NCI-H2029 (cell line): ENCODE measurements at places on chromosomes 6 and 20.
A peak's percentile ranks its signal among the peaks of the same experiment; 100 is the strongest.

DNA sequence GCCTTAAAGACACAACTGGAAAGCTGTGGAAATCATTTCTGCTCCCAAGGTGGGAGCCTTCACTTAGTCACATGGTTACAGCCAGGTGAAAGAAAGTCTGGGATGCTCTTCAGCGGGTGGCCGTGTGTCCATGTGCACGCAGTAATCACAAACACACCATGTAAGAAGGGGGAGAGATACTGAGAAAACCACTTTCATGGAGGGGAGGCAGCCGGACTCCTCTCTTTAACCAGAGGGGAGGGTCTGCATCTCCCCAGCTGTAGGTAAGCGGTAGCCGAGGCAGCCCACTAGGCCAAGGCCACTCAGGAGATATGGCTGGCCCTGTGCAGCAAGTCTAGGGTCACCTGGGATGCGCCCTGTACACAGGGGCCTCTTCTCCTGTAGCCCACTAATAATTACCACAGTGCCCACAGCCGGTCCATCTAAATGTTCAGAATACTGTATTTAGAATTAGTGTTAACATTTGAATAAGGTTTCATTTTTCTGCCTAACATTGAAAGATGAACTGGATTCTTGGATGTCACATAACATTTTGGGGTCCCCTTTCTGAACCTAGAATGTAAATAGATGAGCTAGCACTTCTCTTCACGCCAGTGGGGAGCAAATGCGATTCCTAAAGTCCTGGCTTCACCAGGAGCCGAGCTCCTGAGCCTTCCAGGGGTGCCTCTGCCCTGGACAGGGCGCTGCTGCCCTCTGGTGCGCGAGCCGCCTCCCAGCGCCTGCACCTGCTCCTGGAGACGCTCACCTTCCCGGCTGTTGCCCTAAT lies 15.9 kb downstream of the GPR31 start:
- peak; percentile 45 for DNase-seq

- DNase-seq = no peak
Observed at GRCh38 chr6:170221753-170222400, 69.0 kb downstream of the DLL1 start.

DNA sequence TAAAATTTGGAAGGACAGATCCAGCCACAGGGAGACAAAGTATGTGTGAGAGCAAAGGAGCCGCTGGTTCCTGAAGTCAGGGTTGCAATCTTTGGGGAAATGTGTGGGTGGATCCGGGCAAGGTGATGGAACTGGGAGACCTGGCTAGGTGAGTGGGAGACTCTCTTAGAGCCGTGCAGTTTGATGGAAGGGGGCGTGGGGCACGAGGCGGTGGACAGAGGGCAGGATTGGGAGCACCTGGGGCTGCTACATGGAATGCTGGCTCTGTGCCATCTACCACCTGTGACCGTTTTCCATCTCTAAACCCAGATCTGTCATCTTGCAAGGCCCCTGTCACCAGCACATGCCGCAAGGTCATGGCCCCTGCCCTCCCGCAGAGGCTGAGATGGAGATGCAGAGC lies 268.4 kb downstream of the SMOC2 start:
- DNase-seq = no peak

DNA sequence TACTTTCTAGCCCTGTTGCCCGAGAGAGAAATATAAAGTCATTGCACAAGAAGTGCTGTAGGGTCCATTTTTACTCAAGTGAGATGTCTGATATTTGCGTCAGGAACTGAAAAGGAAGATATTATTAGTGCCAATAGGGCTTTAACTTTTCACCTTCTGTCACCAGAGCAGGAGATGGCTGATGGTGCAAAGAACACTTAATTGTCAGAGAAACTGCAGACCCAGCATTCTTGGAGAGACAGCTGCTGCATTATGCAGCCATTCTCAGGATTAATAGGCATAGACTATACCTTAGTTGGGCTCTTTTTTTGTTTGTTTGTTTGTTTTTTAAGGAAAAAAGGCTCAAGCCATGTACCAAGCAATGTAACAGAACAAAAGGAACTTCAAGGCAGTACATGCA lies 179.4 kb downstream of the RPS12 start:
- DNase-seq = no peak

- DNase-seq = no peak
Observed at GRCh38 chr6:116507324-116507723, 4.1 kb upstream of the CALHM5 start.

GRCh38 chr6:170575250-170575649 lies 9.2 kb downstream of the PDCD2 start:
- DNase-seq = no peak

DNA sequence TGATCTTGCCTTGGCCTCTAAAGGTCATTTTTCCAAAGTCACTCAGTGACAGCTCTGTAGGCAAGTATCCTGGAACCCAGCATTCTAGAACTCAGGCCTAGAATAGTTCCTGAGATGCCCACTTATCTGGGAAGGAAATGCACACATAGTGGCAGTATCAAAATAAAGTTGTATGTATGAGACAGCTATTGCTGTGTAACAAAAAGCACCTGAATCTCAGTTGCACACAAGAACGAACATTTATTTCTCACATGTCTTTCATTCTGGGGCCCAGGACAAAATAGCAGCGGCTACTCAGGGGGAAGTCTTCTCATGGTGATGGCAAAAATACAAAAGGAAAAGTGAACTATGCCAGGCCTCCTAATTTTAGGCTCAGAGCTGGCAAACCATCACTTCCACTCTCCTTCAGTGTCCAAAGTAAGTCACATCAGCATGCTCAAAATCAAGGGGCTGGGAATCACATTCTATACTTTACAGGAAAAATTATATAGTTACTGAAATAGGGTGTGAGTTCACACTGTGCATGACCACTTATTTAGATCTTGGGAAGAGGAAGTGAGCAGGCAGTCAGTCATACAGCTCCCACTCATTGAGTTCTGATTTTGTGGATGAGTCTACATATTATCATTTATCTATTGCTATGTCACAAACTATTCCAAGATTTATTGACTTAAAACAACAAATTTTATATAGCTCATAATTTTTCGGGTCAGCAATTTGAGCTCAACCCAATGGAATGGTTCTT lies 133.7 kb upstream of the RIN2 start:
- no peak for DNase-seq

DNA sequence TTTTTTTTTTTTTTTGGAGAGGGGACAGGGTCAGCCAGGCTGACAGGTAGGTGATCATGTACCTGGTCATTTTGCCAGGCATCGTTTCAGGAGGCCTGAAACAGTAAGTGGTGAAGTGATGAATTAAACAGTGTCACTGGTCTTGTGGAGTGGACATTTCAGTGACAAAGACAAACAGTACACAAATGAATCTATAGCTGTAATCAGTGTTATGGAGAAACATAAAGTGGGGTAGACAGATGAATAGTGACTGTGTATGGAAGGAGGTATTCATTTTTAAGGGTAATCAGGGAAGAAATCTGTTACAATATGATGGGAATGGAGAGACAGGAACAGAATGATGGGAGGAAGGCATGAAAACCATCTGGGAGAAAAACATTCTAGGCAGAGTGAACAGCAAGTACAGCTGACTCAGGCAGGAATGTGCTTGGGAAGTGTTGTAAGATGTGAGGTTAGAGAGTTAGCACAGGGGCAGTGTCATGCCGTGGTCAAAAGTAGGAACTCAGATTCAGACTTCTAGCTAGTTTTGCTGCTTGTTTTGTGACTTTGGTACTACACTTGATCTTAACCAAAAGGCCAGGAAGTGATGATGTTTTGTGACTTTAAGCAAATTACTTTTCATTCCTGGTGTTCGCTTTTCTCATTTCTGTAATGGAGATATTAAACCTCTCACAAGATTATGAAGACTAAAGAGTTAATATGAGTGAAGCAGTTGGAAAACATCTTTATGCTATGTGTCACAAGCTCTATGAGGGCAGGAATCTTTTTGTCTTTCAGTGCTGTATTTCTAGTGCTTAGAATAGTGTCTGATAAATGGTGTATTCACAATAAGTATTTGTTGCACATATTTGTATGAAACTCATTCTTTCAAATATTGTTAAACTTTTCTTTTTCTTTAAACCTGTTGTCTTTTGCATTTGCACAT lies 43.4 kb downstream of the QKI start:
- DNase-seq = no peak

- no peak for DNase-seq
Observed at GRCh38 chr20:20440481-20440880, 72.6 kb downstream of the INSM1 start.

DNA sequence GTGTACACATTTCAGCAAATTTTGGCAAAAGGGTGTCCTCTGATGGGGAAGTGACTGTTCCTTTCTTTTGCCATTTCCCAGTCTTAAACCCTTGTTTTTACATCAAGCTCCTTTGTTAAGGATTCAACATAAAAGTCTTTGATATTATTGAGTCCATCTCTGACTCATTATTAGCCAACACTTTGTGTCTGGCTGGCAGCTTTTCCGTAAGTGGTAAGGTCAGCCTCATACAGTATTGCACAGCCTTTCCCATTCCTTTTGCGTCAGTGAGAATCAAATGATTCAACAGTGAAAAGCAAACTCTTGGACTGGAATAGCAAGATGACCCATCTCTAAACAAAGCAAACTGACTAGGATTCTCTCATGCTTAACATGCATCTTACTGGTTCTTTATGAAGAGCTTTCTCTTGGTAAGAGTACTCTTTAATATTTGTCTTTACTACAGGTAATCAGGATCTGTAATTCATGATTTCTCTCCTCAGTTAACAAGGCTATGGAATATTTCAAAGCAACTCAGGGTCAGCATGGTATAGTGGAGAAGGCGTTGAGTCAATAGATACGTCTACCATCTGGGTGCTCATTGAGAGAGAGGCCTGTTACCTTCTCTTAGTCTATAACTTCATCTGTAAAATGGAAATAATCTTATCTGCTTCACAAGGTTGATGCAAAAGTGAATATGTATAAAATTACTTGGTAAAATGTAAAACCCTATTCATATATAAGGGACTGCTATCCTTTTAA lies 183.6 kb downstream of the PRL start:
- DNase-seq = no peak

DNA sequence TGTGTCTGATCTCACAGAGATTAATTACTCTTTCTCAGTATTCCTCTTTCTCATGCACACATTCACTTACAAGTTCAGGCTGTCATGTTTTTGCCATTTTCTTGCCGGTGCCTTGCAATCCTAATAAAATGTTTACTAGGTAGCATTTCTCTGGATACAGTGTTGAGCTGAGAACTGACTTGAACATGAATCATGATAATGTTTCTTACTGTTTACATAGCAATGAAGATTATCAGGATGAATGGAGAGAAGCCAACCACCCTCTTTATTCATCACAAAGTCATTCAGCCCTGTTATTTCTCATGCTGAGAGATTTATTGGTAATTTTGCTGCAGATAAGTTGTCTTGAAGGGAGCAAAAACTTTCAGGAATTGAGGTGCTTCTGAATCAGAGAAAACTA lies 185.5 kb upstream of the ECI2 start:
- DNase-seq = peak; percentile 19

- no peak for DNase-seq
Observed at GRCh38 chr20:47753576-47754387, 31.5 kb downstream of the SULF2 start.

GRCh38 chr6:149213829-149214228 lies 103.7 kb upstream of the TAB2 start:
- DNase-seq = no peak

- no peak for DNase-seq
Observed at GRCh38 chr20:30484009-30484748, 773.3 kb upstream of the DEFB115 start.

DNA sequence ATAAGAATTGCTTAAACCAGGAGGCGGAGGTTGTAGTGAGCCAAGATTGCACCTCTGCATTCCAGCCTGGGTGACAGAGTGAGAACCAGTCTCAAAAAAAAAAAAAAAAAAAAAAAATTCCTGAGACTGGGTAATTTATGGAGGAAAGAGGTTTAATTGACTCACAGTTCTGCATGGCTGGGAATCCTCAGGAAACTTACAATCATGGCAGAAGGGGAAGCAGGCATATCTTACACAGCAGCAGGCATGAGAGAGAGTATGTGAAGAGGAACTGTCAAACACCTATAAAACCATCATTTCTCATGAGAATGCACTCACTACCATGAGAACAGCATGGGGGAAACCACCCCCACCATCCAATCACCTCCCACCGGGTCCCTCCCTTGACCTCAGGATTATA lies 1.8 kb upstream of the FKBP1A start:
- DNase-seq = no peak

GRCh38 chr6:71262914-71263313 lies 25.7 kb upstream of the OGFRL1 start:
- no peak for DNase-seq

DNA sequence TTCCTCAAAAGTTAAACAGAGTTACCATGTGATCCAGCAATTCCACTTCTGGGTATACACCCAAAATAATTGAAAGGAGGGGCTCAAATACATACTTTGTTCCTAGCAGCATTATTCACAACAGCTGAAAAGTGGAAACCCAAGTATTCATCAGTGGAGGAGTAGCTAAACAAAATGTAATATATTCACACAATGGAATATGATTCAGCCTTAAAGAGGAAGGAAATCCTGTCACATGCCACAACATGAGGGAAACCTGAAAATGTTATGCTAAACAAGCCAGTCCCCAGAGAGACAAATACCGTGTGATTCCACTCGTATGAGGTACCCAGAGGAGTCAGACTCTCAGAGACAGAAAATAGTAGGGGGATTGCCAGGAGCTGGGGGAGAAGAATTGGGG lies 44.5 kb downstream of the PXDC1 start:
- DNase-seq = no peak

- no peak for DNase-seq
Observed at GRCh38 chr6:42429042-42429585, 22.6 kb downstream of the TRERF1 start.

- no peak for DNase-seq
Observed at GRCh38 chr6:149834513-149835481, 29.4 kb downstream of the LRP11 start.

- no peak for DNase-seq
Observed at GRCh38 chr6:118298476-118299427, 249.3 kb upstream of the PLN start.

DNA sequence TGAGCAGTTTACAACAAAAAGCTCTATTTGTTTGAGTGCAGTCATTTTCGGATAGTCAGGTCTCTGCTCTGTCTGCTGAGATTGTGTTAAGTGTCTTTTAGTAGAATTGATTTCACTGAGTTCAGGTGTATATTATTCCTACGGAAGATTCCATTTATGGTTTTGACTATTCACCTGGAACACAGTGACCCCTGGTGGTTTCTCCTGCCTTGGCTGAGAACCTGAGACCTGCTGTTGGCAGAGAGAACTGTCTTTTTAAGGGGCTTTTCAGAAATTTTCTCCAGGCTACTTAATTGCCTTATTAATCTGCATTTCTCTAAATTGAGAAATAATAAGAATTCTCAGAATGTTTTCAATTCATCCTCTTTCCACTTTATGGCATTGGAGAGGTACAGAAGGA lies 508.0 kb downstream of the TBC1D32 start:
- peak; percentile 68 for DNase-seq

- DNase-seq = peak; percentile 32
Observed at GRCh38 chr20:63740070-63740626, 572 bp downstream of the SLC2A4RG start.

GRCh38 chr20:4483486-4483885 lies 238.2 kb upstream of the PRND start:
- DNase-seq = no peak

DNA sequence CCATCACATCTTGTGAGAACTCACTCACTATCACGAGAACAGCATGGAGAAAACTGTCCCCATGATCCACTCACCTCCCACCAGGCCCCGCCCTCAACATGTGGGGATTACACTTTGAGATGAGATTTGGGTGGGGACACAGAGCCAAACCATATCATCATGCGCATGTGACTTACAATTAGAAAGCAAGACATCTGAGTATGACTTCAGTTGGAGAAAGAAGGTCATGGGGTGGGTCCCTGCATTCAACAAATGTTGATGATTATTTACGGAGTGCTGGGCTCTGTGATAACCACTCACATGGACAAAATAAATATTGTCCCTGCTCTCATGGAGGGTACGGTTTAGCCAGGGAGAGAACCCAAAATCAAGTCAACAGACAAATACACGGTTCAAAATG lies 37.9 kb downstream of the VSTM2L start:
- no peak for DNase-seq
